Stimulated activated CD4-positive, alpha-beta T cell treated with anti-CD3 and anti-CD28 coated beads, TNF-alpha, amount 100 ng/mL, for 1 hour (primary cell): ENCODE measurements at places on chromosomes 6 and 20.

DNA sequence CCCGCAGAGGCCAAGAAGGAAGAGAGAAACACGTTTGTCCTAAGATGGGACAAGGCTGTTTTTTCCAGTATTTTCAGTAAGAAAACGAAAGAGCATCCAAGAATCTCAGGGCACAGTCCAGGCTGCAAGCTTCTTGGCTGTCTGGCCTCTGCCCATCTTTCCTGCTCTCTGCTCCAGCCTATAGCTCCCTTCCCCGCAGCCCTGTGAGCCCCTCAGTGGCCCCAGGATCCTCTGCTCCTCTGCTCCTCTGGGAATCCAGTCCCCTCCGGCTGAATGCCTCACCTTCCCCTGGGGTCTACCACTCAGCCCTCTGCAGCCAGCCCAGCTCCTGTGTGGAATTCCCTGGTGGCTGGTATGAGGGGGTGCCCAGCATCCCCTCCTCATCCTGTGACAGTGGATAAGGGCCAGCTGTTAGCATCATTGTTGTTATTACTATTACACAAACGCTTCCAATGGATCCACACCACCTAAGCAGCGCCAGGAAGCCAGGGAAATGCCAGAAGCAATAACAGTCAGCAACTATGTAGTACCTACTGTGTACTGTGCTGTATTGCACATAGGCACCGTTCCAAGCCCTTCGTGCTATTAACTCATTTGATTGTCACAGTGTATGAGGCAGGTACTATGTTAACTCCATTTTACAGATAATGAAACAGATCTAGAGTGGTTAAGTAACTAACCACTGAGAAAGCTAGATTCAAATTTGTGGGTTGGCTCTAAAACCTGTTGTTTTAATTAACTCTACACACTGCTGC lies 60.3 kb upstream of the PTPN1 start:
- no peak for DNase-seq

DNA sequence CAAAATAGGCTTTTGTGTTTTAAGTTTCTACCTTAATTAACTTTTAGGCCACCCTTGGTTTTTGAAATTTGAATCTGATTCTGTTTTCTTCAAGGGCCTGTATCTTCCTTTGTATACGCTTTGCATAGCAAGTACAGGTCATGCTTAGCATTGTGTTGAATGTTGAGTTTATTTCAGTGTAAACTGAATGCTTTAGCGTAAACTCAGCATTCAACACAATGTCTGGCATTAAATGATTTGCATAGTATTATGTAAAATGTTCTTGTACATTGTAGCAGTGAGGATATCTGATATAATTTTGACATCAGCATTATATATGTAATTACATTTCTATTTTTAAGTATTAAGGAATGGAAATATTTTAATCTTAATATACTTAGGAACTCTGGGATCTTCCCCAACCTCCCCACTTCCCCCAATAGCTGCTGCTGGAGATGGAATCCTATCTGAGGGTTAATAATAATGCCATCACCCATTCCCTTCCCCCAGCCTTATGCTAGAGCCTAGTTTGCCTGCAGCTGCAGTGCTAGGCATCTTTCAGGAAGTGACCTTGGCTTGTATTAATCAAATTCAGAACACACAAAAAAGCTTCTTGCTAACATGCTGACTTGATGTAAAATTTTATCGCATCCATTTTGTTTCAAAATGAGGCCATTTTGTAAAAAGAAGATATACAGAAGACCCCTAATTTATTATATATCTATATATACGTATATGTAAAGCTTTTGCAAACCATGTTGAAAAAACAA lies 73.1 kb downstream of the NCOA3 start:
- DNase-seq, result no peak

GRCh38 chr6:135382182-135382628 lies 115.3 kb downstream of the AHI1 start:
- no peak for DNase-seq

DNA sequence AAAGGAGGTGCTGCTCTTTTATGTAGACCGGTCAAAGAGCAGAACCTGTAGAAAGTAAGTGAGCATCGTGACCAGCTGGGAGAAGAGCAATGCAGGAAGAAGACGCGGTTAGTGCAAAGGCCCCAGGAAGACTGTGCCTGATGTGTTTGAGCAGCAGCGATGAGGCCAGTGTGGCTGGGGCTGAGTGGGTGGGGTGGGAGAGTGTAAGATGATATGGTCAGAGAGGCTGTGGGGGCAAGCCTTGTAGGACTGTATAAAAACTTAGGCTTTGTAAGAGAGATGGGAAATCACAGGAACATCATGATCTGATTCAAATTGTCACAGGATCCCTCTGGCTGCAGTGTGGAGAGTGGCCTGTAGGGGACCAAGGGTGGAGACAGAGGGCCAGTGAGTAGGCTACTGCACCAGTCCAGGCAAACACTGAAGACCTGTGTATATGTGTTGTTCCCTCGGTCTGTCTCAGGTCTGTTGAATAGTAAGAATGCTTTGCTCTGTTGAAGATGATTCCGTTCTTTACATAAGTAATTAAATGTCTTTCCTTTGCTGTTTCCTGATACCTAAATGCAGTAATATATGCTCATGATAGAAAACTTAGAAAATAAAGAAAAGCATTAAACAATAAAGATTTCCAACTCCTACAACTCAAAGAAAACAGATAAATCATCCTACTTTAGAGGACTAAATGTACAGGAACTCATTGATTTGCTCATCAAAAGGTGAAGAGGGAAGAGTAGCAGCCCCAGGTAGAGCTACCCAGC lies 23.6 kb upstream of the WFDC2 start:
- no peak for DNase-seq

DNA sequence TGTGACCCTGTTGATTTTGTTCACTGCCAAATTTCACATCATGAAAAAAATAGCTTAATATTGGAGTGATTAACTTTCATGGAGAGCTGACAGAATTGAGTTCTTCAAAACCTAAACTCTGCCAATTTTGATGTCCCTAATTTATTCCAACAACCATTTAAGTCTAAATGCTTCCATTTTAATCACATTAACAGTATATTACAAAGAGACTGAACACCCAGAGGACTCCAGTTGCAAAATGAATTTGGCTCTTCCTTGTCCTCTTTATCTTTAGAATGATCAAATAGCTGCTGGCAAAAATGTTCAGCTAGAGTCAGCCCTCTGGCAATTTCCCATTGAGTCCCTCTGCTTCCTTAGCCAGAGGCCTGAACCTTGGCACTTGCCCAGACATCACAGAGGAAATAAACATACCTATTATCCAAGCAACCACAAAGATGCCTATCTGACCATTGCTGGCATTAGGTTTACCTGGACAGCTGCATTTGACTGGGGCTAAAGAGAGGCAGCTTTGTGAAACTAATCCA lies 299.0 kb upstream of the STXBP5 start:
- no peak for DNase-seq

GRCh38 chr6:83722876-83723275 lies 14.0 kb upstream of the SNAP91 start:
- DNase-seq, result no peak

DNA sequence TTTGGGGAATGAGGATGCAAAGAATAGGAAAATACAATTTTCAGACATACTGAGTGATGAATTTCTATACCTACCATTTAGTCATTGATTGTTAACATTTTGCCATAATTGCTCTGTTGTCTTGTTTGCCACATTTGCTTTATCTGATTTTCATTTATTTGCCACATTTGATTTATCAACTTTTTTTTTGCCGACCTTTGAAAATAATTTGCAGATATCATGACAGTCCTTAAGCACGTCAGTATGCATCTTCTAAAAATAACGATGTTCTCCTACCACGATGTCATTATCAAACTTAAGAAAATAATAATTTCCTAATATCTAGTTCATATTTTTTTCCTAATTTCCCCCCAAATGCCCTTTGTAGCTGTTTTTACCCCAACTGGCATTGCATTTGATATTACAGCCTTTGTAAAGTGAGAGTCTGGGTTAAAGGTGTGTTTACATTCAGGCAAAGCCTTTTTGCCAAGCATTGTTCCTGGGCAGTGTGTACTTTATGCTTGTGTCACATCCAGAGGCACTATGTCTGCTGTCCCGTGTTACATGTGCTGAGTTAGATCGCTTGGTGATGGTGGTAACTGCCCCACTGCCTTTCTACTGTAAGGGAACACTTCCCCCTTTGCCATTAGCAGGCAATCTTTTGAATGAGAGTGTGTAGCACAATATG lies 26.4 kb downstream of the SEC23B start:
- DNase-seq, result no peak

GRCh38 chr6:81623106-81623759 lies 129.2 kb downstream of the TENT5A start:
- no peak for DNase-seq

GRCh38 chr20:51500311-51500710 lies 42.2 kb downstream of the NFATC2 start:
- no peak for DNase-seq

DNA sequence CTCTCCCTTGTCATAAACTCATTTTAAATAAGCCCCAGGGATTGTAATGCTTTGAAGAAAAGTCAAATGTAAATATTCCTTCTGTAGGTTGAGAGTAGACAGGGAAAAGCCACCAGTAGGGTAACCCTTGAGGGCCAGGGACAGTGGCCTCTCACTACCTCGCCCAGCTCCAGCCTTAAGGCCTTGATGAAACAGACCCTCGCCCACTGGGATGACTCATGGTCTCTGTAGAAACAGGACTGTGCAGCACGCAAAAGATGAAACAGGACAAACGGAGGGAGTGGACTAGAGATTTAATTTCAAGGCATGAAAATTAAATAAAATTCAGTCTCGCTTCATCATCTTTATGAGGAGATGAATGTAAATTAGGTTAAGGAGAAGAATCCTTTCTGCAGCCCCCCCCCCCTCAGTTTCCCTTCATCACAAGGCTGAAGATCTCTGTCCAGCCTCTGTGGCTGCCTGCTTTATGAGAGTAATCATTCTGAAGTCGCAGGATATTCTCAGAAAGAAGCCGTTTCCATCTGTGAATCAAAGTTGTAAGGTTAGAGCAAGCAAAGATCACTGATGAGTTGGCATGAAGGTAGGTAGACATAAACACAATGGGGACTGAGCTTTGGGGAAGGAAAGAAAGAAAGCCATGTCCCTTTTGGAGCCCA lies 60.4 kb downstream of the TMEM200A start:
- DNase-seq, result no peak

GRCh38 chr6:42028234-42029061 lies 21.9 kb upstream of the TAF8 start:
- DNase-seq, result no peak

GRCh38 chr20:44701118-44701857 lies 13.9 kb upstream of the CCN5 start:
- no peak for DNase-seq

DNA sequence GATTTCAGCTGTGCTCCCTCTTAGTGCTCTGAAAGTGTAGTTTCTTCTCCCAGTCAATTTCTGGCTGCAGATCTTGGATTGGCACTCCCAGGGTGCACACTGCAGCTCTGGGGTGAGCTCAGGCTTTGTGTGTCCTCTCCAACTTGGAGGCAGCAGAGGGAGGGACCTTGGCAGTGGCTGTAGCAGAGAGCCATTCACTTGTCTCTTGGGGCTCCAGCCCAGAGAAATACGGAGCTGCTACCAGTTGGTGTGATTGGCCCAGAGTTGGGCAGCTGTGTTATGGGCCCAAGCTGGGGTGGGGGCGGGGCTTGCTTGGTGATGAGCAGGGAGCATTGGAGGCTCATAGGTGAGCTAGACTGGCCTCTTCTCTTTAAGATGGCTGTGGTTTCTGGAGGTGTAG lies 65.9 kb downstream of the KLHL32 start:
- DNase-seq, result no peak

- no peak for DNase-seq
Measured at GRCh38 chr20:37519508-37520418, 1.3 kb upstream of the NNAT start.

- DNase-seq, result no peak
Measured at GRCh38 chr6:43070028-43070632, 6.0 kb upstream of the PTK7 start.

GRCh38 chr6:25555188-25555587 lies 96.8 kb upstream of the SCGN start:
- no peak for DNase-seq

- no peak for DNase-seq
Measured at GRCh38 chr6:3188262-3188661, 30.9 kb upstream of the TUBB2A start.

GRCh38 chr6:37169496-37170272 lies at the start of gene PIM1:
TSS of gene PIM1 (plus strand) at chr6:37170152. CDS start at chr6:37170576, 424 bp downstream.
- DNase-seq, result peak; percentile 99

- no peak for DNase-seq
Measured at GRCh38 chr20:13554076-13554475, 84.7 kb downstream of the TASP1 start.

DNA sequence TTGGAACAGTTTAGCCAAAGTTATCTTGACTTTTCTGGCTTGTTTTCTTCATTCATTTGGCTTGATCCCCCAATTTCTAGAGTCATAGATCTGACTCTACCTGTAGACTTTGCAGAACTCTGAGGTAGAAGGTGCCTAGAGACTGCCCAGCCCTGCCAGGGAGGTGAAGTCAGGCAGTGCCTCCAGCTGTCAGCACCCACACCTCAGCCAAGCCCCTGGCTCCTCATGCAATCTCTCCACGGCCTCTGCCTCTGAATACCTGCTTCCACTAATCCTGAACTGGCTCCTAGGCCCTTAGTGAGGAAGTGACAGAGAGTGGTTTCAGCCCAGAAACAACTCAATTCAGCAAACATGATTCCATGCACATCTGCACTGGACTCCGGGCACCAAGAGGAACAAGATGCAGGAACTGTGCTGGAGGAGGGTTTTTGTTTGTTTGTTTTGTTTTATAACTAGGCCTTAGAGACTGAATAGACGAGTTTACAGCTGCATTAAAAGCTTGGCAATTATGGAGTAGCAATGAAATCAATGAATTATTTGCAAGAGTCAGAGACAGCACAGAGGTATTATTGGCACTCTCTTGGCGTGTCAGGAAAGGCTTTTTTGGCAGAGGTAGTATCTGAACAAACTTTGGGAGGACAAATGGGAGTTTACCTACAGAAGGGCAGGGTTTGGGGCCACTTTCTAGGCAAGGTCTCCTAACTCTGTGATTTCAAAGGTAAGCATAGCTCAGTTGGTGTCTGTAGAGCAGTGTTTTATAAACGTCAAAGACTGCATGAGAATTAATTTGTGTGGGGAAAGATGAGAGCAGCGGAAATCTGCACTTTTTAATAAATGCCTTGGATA lies 25.2 kb downstream of the TGM3 start:
- no peak for DNase-seq

- no peak for DNase-seq
Measured at GRCh38 chr6:67345946-67346345, 1289.1 kb upstream of the ADGRB3 start.

- no peak for DNase-seq
Measured at GRCh38 chr6:121652726-121653623, 217.5 kb downstream of the GJA1 start.

GRCh38 chr6:12421596-12421995 lies 131.4 kb downstream of the EDN1 start:
- DNase-seq, result no peak

GRCh38 chr6:32152769-32153563 lies 975 bp upstream of the PPT2 start:
- DNase-seq, result no peak

DNA sequence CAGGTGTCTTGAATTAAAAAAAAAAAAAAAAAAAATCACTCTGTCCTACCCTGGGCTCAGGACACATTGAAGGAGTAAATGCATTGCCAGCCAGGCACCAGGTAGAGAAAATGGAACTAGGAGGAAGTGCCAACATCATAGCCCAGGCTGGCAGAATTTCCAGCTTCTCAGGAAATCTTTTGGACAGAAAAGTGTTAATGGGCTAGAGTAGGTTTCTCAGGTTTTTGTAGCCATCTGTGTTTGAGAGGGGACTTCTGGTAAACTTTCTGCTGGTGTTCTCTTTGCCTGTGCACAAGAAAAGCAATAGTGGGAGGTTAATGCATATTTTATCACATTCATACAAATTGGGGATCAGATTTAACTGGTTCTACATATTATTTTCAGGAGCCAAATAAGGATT lies 678.3 kb upstream of the NRSN1 start:
- DNase-seq, result no peak
